Nucleus accumbens (tissue), 56 donors: ENCODE measurements at places on chromosomes 16 and 17.

DNA sequence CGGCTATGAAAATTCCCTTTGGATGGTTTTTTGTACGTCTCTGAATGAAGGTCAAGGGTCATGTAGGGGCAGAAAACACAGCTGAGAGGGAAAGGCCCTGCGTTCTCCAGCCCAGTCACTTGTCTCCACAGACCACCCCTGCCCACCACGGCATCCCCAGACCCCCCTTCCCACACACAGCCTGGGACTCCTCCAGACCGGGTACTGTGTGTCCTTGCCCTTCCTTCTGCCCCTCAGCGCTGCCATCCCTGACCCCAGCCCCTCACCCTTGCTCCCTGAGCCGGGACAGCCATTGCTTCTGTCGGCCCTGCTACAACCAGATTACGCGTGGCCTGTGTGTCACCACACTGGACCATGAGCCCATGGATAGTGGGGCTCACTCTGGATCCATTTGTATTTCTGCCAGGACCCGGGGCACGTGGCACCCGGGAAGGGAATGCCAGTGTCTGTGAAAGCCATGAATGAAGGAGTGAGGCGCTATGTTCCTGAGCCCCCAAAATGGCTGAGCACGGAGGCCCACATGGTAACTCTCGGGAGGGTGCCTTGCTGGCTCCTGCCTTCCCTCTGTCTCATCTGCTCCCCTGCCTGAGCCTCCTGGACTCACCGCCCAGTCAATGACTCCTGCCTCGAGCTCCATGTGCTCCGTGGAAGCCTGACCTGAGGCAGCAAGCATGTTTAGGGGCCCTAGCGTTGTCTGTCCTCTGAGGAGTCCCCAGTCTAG is 139.1 kb upstream of the FOXF1 start:
- no peak for DNase-seq

GRCh38 chr17:50550661-50551432 is 3.9 kb downstream of the SPATA20 start:
- peak; percentile 63 for DNase-seq

DNA sequence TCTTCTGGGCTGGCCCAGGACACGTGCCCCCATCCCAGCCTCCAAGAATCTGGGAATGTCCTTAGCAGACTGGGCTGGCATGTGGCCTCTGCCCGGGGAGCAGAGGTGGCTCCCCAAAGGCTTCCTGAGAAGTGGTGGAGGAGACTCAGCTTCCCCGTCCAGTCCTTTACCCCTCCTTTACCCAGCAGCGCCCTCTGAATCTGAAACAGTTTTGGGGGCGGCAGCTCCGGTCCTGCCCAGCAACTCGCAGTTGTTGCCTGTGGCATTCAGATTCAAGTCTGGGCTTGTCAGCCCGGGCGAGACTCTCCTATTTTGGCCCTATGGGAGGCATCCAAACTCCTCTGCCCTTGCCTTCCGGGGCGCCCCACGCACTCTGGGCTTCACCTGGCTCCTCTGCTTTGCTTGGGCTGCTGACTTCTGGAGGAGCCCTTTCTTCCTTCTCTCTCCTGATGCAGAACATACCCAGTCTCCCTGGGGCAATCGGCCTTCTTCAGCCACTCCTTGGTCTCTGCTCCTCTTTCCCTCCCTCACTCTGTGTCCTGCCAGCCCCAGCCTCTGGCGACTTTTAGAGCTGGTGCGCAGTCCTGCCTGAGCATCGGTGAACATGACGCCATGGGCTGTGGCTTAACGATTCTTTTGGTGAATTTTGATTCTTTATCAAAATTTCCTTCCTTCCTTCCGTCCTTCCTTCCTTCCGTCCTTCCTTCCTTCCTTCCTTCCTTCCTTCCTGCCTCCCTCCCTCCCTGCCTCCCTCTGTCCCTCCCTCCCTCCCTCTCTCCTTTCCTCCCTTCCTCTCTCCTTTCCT is 55.2 kb downstream of the CMIP start:
- DNase-seq, result no peak

DNA sequence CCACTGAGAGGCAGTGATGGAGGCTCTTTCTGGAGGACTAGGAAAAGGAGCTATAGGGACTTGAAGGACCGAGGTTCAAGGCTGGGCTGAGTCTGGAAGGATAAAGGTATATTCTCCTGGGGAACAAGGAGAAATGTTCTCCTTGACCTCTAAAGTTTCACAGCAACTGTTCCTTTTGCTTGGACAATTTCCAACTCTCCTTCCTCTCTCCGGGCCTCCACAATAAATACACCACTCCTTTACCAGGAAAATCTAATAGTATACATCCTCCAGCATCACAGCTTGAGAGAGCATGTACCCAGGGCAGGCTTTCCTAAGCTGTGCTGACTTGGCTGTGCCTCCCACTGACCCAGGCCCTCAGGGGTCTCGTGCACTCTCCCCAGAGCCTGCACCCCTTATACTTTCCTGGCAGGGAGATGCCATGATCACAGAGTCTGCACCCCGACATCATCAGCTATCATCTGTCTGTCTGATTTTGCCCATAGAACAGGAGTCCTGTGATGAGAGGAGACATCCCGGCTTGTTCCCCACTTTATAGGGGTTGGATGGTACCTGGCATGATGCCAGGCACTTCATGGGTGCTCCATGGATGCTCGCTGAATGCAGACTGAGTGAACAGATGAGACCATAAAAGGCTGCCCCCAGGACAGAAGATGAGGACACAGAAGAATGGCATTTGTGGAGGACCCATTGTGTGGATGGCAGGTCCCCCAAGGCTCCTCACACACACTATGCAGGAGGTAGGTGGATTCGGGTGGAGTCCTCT is 582.6 kb upstream of the CDH5 start:
- no peak for DNase-seq

- no peak for DNase-seq
Measured at GRCh38 chr16:29011112-29011511, 26.3 kb downstream of the LAT start.

DNA sequence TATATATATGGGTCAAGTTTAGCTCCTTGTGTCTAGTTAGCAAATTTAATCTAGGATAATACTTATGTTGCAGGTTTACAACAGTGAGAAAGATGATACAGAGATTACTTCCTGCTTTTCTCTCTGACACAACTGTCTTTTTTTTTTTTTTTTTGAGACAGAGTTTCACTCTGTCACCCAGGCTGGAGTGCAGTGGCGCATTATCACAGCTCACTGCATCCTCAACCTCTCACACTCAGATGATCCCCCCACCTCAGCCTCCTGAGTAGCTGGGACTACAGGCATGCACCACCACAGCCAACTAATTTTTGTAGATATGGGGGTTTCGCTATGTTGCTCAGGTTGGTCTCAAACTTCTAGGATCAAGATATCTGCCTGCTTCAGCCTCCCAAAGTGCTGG is 706.9 kb upstream of the SOX9 start:
- no peak for DNase-seq

DNA sequence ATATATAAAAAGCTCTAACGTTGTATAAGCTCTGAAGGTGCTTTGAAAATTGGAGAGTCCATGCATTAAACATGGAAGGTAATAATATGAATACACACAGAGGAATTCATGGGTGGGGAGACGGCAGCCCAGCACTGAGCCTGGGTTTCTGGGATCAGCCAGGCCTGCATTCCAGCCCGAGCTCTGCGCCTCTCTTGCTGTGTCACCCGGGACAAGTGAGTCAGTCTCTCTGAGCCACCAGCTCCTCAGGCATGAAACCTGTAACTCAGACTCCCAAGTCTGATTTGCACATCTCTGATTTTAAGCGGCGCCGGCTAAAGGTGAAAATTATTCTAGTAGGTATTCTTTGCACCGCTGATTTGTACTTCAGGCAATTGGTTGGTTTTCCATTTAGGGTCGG is 238.8 kb downstream of the MRTFB start:
- DNase-seq, result no peak

GRCh38 chr17:13135506-13135905 is 117.7 kb upstream of the ELAC2 start:
- no peak for DNase-seq

- no peak for DNase-seq
Measured at GRCh38 chr16:22375963-22376640, 1.7 kb upstream of the CDR2 start.

- DNase-seq, result no peak
Measured at GRCh38 chr17:60395508-60396065, 3.7 kb upstream of the USP32 start.

GRCh38 chr17:53353919-53354351 is 468.8 kb upstream of the KIF2B start:
- DNase-seq, result no peak

DNA sequence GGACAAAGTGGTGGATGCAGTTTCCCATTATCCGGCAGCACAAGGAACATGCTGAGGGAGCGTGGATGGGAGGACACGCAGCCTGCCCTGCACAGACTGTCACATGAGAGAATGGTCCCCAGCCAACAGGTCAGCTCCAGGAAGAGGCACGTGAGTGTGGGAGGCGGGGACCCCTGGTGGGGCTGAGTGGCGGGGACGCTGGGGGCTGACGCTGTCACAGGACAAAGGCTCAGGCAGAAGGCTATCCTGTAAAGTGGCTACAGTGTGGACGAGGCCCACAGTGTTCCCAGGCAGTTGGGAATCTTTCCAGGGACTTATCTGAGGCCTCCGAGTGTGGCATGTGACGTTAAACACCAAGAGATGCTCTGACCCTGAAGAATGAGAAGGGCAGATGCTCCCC is 30.4 kb downstream of the MBTPS1 start:
- DNase-seq, result no peak

GRCh38 chr16:77579351-77579891 is 142.9 kb upstream of the NUDT7 start:
- DNase-seq, result no peak

DNA sequence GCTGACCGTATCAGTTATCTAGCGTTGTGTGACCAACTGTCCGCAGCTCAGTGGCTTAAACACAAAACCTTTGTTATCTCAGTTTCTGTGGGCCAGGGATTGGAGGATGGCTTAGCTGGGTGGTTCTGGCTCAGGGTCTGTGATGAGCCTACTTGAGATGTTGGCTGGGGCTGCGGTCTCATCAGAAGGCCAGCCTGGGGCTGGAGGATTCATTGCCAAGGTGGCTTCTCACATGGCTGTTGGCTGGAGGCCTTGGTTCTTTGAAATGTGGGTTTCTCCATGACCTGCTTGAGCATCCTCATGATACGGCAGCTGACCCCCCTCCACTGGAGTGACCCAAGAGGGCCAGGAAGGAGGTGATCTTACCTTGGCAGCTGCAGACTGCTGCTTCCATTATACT is 16.7 kb downstream of the GSE1 start:
- no peak for DNase-seq

DNA sequence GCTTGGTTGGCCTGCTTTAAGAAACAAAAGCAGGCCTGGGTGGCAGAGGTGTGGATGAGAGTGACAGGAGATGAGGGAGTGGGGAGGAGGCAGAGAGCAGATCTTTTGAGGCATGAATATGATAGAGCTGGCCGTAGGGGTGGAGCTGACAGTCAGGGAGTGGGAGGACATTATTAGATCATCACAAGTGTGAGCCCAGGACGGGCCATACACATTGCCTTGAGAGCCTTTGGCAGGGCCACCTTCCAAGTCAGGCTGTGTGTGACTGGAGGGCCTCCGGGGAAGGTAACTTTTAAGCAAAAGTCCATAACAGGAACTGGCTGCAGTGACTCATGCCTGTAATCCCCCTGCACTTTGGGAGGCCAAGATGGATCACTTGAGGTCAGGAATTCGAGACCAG is 26.3 kb downstream of the GINS3 start:
- no peak for DNase-seq

- DNase-seq, result peak; percentile 75
Measured at GRCh38 chr17:46003907-46004748, 5.1 kb downstream of the STH start.

GRCh38 chr17:77257596-77258458 is 117.1 kb downstream of the SEC14L1 start:
- DNase-seq, result no peak

GRCh38 chr16:1333149-1333812 is at the start of gene BAIAP3:
Gene BAIAP3, plus strand, starts transcription at chr16:1333645. Its CDS starts 4,905 bp downstream, at chr16:1338550.
- DNase-seq, result peak; percentile 11

- no peak for DNase-seq
Measured at GRCh38 chr16:67481561-67482232, 740 bp upstream of the ATP6V0D1 start.

DNA sequence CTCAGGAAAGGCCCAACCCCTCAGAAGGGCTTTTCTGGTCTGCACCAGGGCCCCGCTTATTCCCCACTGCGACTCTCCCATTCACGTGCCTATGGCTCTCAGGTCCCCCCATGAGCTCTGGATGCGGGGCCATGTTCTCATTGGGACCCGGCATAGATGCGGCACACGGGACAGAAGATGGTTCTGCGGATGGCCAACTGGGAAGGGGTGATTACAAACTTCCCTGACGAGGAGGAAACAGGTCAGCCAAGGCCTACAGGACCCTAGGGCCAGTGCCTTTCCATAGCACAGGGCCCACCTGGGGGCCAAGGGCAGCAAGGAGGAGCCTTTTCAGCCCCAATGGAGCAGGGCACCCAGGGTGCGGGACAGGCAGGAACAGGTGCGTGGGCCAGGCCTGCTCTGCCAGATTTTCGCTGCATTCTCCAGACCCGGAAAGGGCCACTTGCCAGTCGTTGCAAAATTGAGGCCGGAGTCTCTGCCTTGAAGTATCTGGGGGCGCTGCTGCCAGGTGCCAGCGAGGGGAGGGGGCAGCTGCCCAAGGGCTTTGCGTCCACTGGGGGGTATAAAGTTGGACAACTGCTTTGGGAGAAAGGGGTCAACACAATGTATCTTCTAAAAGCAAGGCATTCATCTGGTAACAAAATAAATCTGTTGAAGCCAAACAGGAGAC is 20.5 kb downstream of the SLC7A5 start:
- no peak for DNase-seq

- no peak for DNase-seq
Measured at GRCh38 chr17:9700754-9701476, 55.6 kb downstream of the USP43 start.

- peak; percentile 31 for DNase-seq
Measured at GRCh38 chr16:81521141-81521626, 76.6 kb downstream of the CMIP start.

GRCh38 chr16:2035431-2036199 is 8.9 kb downstream of the NHERF2 start:
- no peak for DNase-seq

DNA sequence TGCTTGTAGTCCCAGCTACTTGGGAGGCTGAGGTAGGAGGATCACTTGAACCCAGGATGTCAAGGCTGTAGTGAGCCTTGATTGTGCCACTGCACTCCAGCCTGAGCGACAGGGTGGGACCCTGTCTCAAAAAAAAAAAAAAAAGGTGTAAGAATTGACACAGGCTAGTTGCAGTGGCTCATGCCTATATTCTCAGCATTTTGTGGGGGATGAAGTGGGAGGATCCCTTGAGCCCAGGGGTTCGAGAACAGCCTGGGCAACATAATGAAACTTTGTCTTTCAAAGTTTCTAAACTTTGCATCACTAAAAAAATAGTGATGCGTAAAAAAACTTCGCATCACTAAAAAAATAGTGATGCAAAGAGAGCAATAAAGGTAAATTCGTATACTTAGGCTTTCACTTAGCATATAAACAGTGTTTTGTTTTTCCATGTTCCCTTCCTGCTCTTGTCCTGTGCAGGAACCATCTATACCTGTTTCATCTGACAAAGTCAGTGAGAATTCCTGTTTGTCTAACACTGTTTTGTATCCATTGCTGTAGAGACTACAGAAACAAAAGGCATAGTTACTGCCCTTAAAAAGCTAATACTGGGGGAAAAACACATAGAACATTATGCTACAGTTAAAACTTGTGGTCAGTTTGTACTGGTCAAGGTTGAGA is 32.1 kb downstream of the CTCF start:
- DNase-seq, result no peak
